ENCODE measurements at places on chromosomes 6 and 20.
A peak's percentile ranks its signal among the peaks of the same experiment; 100 is the strongest.

DNA sequence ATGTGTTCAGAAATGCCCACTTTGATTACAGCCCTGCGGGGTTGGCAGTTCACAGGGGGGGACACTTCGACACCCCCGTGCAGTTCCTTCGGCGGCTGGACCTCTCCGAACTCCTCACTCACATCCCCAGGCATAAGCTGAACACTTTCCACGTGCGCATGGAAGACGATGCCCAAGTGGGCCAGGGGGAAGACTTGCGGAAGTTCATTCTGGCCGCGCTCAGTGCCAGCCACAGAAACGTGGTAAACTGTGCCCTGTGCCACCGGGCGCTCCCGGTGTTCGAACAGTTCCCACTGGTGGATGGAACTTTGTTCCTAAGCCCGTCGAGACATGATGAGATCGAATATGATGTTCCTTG is 32.1 kb downstream of the HECA start:
- no peak for DNase-seq

DNA sequence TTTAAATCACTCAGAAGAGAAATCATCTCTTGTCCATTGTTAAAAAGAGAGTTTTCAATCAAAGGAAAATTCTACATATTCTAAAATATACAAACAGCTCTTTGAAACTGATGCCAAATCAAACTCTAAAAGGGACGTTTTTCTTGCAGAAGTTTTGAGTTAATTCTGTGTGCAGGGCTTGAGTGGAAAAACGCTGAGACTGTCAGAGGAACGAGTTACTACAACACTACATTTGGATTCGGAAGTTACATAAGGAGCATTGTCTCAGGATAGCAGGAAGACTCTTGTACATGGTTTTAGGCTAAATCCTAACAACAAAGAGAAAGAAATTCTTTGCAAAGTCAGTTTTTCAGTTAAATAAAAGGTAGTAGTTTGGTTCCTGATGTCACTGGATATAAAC is 155.7 kb upstream of the SUPT3H start:
- no peak for DNase-seq

DNA sequence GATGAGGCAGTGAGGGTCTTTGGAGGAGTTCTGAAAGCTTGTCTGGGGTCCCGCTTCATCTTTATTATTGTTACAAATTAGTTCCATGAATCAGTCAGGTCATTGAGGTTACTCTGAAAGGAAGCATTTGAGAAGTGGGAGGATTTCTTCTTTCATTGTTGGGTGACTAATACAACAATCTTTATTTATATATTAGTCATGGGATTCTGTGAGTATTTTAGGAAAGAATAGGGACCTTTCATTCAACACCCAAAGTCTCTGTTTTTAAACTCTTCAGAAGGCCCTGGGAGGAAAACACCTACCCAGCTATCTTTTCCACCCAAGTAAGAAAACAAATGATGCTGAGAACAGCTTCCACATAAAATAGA is 98.3 kb downstream of the SOD2 start:
- no peak for DNase-seq

- DNase-seq: no peak
Observed at GRCh38 chr6:44497807-44498206, 110.3 kb downstream of the CDC5L start.

DNA sequence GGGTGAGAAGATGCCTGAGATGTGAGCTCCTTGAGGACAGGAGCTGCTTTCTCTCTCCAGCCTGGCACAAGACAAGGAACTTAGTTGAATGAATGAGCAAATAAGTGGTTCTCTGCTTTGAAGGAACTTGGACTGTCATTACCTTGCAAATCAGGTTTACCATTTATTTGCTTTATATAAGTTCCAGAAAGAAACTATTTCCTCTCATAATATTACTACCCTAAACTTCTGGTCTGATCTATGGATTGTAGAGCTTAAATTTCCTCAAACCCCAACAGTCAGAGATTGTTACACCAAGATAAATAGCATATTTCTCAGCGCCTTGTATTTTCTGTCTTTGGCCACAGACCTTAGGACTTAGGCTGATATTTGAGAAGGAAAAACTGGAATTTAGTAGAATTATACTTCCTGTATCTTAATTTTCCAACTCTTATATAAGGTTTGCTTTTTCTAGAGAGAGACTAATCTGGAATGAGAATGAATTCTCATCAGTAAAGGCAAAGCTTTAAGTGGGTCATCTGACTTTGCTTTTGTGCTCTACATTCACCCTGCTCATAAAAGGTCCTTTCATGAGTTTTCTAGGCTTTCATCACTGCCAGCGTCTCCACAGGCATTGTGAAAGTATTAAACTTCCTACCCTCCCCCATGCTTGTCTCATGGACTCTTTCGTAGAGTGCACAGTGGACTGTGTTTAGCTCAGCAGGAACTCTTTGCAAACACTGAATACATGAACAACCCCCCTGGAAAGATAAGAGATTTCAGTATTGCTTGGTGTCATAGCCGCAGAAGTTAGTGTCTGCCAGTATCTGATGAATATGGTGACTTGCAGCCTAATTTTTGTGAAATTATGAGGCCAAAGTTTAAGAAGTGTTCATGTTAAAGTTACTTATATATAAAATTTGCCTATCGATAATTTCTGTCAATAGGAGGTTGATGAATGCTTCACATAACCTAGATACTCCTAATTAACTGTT is 74.0 kb downstream of the PTPRA start:
- DNase-seq: no peak

DNA sequence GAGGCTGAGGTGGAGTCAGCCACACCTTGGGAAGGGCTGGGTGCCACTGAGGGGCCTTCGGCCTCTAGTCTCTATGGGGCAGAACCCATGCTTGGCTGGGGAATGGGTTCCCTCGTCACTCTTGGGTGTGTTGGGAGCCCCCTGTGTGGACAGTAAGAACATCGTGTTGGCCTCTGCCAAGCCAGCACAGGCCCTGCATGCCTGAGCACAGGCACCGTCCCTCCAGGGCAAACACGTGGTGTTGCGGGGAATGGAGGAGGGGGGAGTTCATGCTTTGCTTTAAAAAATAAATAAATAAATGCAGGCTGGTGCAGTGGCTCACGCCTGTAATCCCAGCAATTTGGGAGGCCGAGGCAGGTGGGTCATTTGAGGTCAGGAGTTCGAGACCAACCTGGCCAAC is 63.0 kb downstream of the EZR start:
- no peak for DNase-seq

DNA sequence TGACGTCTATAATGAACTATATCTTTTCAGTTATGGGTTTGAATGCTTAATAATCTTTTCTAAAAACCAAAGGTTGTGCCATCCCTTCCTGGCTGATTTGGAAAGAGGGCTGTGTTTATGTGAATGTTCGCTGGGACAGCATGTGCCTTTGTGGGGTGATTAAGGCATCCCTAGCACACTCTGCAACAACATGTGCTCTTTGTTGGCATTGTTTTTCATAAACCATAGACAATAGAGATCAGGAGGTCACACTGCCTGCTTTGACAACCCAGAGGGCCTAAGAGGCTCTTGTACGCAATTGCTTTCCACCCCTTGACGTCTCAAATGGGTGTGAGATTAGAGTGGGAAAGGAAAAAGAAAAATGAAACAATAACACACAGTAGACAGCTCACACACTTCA is 116.0 kb downstream of the LRRC1 start:
- no peak for DNase-seq

- DNase-seq: no peak
Observed at GRCh38 chr6:81487489-81487888, 265.0 kb downstream of the TENT5A start.

GRCh38 chr6:143110572-143110971 is 49.9 kb downstream of the AIG1 start:
- no peak for DNase-seq

DNA sequence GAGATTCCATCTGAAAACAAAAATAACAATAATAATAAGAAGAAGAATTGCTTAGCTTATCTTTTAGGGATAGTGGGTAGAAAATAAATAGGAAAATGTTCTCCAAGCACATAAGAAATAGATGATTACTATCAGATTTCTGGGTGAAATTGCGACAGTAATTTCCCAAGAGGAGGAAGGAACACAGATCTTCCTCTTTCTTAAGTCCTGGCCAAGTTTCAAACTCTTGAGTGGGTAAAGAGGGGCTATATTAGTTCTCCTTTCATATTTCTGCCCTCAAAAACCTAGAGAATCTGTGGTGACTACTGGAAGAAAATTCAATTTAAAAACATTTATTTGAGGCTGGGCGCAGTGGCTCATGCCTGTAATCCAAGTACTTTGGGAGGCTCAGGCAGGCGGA is 63.7 kb downstream of the PHACTR2 start:
- no peak for DNase-seq

DNA sequence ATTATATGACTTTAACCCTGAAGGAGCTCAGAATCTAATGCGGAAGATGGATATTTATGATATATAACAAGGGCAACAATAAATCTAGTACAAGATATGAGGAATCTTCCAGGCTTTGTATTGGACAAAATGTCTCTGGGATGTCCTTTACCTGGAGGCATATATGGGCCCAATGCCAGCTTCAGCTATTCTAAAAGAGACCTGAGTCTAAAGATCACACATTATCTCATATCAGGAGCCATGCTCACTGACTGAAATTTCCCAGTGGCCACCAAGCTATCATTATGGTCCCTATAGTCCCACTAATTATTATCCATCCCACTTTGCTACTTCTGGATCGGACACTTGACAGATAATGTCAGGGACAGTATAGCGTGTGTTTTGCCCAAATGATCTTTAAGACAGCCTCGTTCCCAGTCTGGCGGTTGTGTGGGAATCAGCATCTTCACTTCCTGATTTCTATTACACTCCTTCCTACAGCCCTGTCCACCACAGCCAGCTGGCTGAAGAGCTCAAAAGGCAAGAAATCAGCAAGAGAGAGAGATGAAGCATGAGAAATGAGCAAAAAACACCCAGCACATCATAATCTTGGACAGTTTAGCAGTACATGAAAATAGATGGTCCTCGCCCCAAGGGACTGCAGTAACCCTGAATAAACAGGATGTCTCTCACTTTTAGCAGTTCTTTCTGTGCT is 34.9 kb downstream of the KLHL31 start:
- no peak for DNase-seq

GRCh38 chr6:35506536-35506935 is 6.2 kb downstream of the TULP1 start:
- no peak for DNase-seq

DNA sequence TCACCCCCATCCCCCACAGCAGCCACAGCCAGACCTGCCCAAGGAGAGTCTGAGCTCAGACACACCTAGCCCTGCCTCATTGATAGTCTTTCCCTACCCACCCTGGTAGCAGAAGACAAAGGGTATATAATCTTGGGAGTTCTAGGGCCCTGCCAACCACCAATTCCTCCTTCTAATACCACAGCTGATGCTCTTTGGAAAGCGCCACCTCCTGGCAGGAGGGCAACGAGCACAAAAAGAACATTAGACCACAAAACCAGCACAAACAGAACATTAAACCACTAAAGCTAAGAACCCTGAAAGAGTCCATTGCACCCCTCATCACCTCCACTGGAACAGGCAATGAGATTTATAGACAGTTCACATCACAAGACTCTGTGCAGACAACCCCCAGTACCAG is 195.8 kb upstream of the FUT9 start:
- no peak for DNase-seq

GRCh38 chr20:50335866-50336265 is 145.2 kb downstream of the CEBPB start:
- DNase-seq: no peak

- DNase-seq: no peak
Observed at GRCh38 chr6:54493138-54493537, 184.9 kb downstream of the TINAG start.

- peak; percentile 65 for DNase-seq
Observed at GRCh38 chr20:34824806-34825529, 483 bp downstream of the NCOA6 start.

Data from GM12891 (cell line).